ENCODE measurements at places on chromosomes 6 and 20.

GRCh38 chr6:20200761-20201630 lies 11.3 kb downstream of the MBOAT1 start:
- DNase-seq: no peak

GRCh38 chr6:48471326-48471725 lies 360.3 kb upstream of the PTCHD4 start:
- DNase-seq: no peak

GRCh38 chr20:45229264-45230056 lies 8.3 kb downstream of the SEMG2 start:
- no peak for DNase-seq

DNA sequence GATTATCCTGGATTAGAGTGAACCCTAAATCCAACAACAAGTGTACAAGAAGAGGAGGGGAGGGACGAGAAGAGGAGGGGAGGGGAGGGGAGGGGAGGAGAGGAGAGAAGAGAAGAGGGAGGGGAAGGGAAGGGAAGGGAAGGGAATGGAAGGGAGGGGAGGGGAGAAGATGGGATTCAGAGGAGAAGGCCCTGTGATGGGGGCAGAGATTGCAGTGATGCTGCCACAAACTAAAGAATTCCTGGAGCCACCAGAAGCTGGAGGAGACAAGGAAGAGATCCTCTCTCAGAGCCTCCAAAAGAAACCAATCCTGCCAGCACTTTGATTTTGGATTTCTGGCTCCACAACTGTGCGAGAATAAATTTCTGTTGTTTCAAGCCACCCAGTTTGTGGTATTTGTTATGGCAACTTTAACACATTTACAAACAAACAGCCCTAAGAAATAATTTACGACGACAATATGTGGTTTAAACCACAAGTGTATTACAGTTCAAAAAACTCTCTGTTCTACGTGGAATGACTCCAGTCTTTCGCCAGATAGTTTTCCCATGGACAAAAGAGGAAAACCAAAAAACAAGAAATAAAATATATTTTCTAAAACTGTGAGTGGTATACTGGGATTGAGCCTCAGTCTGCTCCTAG lies 235.4 kb downstream of the HDGFL1 start:
- DNase-seq: no peak

DNA sequence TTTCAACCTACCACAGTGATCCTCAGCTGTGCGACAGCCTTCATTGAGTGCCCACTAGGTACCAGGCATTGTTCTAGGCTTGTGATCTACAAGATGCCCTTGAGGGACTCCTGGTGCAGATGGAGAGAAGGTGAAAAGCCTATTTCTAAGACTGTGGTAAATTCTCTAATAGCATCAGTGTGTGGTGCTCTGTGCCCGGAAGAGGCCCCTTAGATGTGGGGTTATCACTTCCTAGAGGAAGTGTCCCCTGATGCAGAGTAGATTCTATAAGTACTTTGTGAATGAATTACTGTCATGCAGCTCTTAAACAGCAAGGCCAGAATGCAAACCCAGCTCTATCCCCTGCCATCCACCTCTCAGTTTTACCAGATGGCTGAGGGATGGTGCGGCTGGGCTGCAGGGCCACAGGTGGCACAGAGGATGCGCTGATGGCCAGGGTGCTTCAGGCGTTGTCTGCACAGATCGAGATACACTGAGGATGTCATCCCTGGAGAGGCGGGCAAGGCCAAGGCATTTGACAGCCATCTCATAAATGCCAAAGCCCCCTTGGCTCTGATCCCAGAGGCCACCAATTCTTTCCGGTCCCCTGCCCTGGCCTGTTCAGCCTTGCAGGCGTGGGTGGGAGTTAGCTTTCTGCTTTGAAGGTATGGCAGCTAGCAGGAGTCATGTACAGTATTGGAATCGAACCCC lies 96.7 kb downstream of the TOX2 start:
- DNase-seq: no peak

GRCh38 chr6:26743157-26743821 lies 83.7 kb upstream of the ZNF322 start:
- no peak for DNase-seq

DNA sequence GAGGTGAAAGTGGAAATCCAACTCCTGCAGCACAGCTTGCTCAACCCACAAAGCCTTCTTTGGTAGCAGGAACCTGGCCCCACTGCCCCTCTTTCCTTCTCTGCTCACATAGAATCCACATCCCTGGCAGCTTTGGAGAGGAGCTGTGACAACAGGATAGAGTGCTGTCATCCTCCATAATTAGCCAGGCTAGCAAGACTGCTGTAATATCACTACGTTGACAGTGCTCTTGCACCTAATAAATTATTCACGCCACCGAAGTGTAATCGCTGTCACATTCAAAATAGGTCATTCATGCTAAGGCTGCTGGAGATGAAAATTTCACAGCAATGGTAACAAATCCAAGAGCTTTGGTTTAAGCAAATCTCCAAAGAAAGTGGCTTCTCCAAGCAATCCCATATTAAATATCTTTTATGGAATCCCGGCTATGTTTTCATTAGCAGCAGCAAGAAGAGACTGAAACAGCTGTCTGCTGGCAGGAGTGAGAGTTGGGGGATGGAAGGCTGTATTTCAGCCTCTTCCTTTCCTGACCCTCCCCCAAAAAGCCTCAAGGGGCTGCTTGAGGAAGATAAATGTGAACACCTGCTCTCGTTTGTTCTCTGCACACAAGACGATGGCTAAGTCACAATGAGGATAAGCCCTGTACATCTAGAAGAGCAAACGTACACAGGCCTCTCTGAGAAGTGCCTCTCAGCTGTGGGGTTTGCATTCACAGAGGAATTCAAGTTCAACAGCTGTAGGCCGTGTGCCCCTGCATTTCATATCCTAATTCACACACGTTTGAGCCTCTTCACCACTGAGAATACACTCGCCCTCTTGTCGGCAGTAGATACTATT lies 16.5 kb downstream of the RIPOR2 start:
- no peak for DNase-seq

GRCh38 chr20:50325651-50326050 lies 135.0 kb downstream of the CEBPB start:
- DNase-seq: no peak

GRCh38 chr20:37759052-37759553 lies 65.3 kb downstream of the CTNNBL1 start:
- DNase-seq: no peak
